Melanocyte of skin (primary cell): ENCODE measurements at places on chromosomes 16 and 17. TPM values are rescaled to one million over a fixed set of nuclear protein-coding genes. Genes with fewer than 3 reads are reported as not detected.

The RPRML gene
- total RNA-seq, result not detected in 2 replicates

The TEX14 gene
- total RNA-seq, result 0.36 and 0.69 TPM in 2 replicates

The C16orf95 gene
- total RNA-seq, result 9.7 and 15.0 TPM in 2 replicates

The ZNF423 gene
- 0.69 and 3.3 TPM in 2 replicates for total RNA-seq

The MEOX1 gene
- total RNA-seq, result not detected in 2 replicates

The TLK2 gene
- total RNA-seq, result 45.0 and 51.5 TPM in 2 replicates

The SLC13A2 gene
- not detected in 2 replicates for total RNA-seq

The TSNAXIP1 gene
- total RNA-seq, result 0.62 and 0.67 TPM in 2 replicates

The SP6 gene
- total RNA-seq, result not detected in 2 replicates

The TEN1 gene
- 12.0 and 13.3 TPM in 2 replicates for total RNA-seq

The CSH2 gene
- not detected in 2 replicates for total RNA-seq

The GP1BA gene
- total RNA-seq, result not detected in 2 replicates

The SLC22A31 gene
- not detected in 2 replicates for total RNA-seq

The NME1 gene
- 175 and 188 TPM in 2 replicates for total RNA-seq

The NPIPA8 gene
- not detected in 2 replicates for total RNA-seq

The SPNS1 gene
- total RNA-seq, result 56.7 and 59.5 TPM in 2 replicates

The ACBD4 gene
- 5.0 and 6.9 TPM in 2 replicates for total RNA-seq

The EXOC3L1 gene
- total RNA-seq, result not detected in 2 replicates
